Esophagus muscularis mucosa (tissue), 4 donors: ENCODE measurements at places on chromosomes 5 and 9. TPM values are rescaled to one million over a fixed set of nuclear protein-coding genes. Genes with fewer than 3 reads are reported as not detected.

DNA sequence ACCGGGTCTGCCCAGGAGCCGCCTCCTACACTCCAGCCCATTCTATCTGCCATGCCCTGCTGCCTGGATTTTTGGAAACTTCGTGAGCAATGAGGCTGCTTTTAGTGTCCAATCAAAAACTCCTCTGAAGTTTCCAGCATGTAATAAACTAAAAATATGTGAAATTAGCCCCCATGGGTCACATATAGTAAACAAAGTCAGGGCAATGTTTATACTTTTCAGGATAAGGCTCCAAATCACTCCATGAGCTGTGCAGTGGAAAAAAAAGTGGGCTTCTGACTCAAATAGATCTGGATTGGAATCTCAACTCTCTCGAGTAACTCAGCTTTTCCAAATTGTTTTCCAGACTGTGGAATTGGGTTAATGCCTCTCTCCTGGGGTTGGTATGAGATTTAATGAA lies 68.2 kb downstream of the PIK3R1 start:
- DNase-seq = no peak

GRCh38 chr5:62909326-62909725 lies 330.7 kb downstream of the LRRC70 start:
- no peak for DNase-seq

- DNase-seq = no peak
Measured at GRCh38 chr5:168446983-168447619, 39.2 kb upstream of the RARS1 start.

DNA sequence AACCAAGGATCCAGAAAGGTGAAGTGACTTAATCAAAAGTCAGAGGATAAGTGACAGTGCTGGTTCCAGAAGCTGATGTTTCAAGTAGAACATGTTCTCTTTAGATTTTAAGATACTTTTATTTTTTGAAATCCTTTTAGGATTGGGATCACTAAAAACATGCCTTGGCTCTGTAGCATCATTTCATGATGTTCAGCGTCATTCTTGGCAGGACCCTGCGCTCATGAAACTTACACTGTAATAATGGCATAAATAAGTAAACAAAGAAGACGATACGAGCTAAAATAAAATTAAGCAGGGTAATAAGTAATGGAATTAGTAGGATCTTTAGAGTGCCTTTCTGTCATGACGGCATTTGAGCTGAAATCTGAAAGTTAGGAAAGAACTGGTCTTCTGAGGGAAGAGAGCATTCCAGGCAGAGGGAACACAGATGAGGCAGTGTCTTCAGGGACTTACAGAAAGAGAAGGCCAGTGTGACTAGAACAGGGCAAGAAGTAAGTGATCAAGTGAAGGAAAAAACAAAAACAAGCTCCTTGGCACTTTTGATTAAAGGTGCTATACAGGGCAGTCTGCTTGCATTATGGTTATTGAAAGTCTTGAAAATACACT lies 19.9 kb downstream of the CTNNA1 start:
- DNase-seq = no peak

- no peak for DNase-seq
Measured at GRCh38 chr5:135309391-135310327, 89.4 kb downstream of the MACROH2A1 start.

GRCh38 chr9:120477534-120478001 lies 102.4 kb downstream of the CDK5RAP2 start:
- no peak for DNase-seq

- no peak for DNase-seq
Measured at GRCh38 chr5:142109331-142110045, 909 bp downstream of the NDFIP1 start.

GRCh38 chr9:34242830-34243229 lies 64.0 kb downstream of the UBAP1 start:
- no peak for DNase-seq

GRCh38 chr5:88674356-88675167 lies 208.4 kb downstream of the MEF2C start:
- no peak for DNase-seq

INSL4 gene
- not detected for total RNA-seq

HDHD3 gene
- 19.5 TPM for total RNA-seq

ZDHHC11 gene
- 10.0 TPM for total RNA-seq

PCDHAC2 gene
- 26.6 TPM for total RNA-seq

ELOVL7 gene
- total RNA-seq = 4.6 TPM
